Hepatocyte (in vitro differentiated cells): ENCODE measurements at places on chromosomes 2 and 18. TPM values are rescaled to one million over a fixed set of nuclear protein-coding genes. Genes with fewer than 3 reads are reported as not detected.

STRADB gene
- total RNA-seq = 62.5 and 70.8 TPM in 2 replicates

BOLL gene
- not detected in 2 replicates for total RNA-seq

GRCh38 chr2:171578127-171578803, 56.0 kb downstream of the CYBRD1 start:
- DNase-seq = no peak

GRCh38 chr2:85713836-85714235, 19.7 kb downstream of the GNLY start:
- no peak for DNase-seq

DNA sequence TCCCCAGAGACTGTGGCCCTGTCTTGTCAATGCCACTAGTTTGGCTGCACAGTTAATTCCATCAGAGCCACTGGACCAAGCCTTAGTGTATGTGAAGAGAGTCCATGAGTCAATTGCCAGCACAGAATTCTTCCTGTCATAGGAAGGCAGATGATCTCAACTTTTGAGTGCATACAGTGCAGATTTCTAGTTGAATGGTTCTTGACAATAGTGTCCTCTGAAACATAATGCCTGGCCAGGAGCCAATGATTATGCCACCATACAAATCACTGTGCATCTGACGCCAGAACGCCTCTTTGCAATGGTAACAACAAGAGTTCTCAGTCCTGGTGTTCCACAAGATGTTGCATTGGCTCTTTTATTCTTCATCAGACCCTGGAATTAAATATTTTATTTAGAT, 7.1 kb downstream of the NEUROD1 start:
- no peak for DNase-seq
